Erythroblast (primary cell): ENCODE measurements at places on chromosomes 16 and 17.

- DNase-seq: no peak
These were observed 104.4 kb downstream of the SHISA9 start for GRCh38 chr16:13005721-13006247.

DNA sequence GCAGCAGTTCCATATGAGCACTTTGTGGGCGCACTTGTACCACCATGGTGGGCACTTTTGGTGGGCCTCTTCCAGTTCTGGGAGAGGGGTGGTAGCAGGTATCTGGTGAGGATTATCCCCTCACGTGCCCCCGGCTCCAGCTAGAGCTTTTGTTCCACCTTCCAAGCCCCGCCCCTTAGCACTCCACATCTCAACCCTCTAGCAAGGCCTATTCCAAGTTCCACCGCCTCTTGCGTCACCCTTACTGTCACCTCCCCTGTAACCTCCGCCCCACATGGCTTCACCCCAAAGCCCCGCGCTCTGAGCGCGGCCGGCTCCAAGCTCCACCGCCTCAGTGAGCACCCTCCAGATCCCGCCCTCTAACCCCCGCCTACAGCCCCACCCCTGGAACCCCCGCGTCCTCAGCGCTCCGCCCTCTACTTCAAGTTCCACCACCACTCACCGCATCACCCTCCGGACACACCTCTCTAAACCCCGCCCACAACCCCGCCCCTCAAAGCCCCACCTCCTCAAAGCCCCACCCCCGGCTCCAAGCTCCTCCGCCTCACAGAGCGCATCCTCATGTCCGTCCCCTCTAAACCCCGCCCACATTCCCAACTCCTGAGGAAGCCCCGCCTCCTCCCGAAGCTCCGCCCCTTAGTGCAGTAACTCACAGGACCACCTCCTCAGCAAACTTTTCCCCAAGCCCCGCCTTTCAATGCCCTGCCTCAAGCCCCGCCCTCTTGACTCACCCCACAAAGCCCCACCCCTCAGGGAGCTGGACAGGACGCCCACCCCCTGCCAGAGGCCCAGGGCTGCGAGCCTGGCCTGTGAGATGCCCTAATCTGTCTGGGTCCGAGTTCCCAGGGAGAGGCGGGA, 11.1 kb downstream of the SCN4A start:
- DNase-seq: peak; percentile 89

DNA sequence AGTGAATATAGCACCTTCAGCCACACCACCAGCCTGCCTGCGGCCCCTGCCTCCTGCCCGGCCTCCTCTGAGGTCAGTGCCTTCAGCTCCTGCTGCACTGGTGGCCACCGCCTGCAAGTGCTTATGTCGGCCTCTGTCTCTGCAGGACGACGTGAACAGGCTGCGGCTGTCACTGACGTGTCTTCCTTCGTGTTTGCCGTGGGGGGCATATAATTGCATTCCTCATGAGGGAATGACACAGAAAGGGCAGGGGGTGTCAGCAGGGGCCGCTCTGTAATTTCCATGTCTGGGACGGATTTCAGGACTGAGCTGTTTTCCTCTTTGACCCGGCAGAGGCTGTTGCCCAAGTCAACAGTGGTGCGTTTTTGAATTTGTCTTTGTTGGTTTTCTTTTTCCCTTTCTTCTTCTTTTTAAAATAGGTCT, 28.5 kb downstream of the CMIP start:
- DNase-seq: no peak

DNA sequence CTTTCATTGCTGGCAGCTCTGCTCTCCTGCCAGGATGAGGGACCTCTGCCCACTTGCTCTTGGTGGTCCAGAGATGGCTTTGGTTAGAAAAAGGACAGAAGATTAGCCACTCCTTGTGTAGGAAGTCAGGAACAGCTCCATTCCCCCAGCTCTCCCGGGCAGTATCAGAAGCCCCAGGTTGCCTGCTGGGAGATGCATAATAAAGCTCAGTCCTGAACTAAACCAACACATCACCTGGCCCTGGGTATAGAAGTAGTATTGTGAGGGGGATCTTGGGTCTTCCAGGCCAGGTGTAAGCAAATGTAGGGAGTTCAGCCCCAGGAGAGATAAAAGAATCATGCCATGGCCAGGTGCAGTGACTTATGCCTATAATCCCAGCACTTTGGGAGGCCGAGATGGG, 52.4 kb downstream of the NEUROD2 start:
- DNase-seq: no peak

GRCh38 chr16:23712976-23713375, at the start of gene ERN2:
TSS of gene ERN2 (minus strand) at chr16:23713222. CDS start at chr16:23713187, 35 bp downstream.
- DNase-seq: no peak

DNA sequence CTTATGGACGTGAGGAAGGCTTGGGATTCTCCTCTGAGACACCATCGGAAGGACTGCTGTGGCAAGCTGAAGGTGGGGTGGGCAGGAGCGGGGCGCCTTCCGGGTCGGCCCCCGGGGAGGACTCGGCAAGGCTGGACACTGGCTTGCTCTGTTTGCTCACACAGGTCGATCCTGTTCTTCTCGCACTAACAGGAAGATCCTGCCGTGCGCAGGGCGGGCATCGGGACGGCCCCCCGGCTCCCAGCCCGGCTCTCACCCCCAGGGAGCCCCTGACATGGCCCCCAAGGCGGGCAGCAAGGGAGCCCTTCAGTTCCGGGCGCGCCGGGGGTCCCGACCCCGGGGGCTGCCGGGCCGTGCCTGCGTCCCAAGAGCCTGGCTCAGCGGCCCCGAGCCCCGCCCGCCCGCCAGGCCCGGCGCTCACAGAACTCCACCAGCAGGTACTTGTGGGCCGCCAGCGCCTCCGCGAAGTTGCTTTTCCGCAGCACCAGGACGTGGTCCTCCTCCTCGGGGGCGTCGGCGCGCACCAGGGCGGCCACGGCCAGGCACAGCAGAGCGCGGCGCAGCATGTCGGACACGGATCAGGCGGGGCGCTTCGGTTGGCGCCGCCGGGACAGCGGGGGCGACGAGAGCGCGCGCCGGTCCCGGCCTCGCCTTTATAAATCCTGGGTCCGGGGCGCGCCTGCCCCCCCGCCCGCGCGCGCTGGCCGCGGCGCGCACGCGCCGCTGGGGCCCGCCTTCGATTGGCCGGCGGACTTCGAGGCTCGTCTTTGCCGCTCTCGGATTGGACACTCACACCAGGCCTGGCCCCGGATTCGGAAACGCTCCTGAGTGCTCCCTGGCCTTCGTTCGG, at the start of gene P4HB:
Gene P4HB, minus strand, starts transcription at position 630 of the 850 bp plus-strand sequence. Its CDS starts 64 bp downstream, at position 566.
- DNase-seq: no peak

- no peak for DNase-seq
These were observed 29.6 kb downstream of the OGFOD1 start for GRCh38 chr16:56480776-56481467.

DNA sequence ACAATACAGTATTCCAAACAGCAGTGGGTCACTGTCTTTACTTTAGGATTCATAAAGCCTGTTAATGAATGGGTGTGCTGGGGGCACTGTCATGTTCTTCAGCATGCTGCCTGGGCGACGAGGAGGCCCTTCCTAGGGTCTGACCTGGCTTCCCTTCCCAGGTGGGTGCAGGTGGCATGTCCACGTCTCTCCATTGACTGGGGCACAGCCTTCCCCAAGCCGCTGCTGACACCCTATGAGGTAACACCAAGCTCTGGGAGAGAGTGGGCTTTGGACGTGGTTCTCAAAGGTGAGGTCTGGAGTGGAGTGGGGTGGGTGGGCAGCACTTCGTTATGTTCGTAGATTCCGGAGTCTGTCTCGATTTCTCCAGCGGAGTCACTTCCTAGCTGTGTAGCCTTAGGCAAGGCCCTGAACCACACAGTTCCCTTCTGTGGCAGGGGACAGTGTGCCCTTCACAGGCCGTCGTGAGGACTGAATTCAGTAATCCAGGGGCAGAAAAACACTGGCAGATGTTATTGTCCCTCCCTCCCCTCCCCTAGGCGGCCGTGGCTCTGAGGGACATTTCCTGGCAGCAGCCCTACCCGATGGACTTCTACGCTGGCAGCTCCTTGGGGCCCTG, 771 bp upstream of the OVCA2 start:
- no peak for DNase-seq

- no peak for DNase-seq
These were observed 9.7 kb downstream of the CCDC57 start for GRCh38 chr17:82202981-82203380.

GRCh38 chr16:85615014-85615851, 2.1 kb downstream of the GSE1 start:
- peak; percentile 58 for DNase-seq

DNA sequence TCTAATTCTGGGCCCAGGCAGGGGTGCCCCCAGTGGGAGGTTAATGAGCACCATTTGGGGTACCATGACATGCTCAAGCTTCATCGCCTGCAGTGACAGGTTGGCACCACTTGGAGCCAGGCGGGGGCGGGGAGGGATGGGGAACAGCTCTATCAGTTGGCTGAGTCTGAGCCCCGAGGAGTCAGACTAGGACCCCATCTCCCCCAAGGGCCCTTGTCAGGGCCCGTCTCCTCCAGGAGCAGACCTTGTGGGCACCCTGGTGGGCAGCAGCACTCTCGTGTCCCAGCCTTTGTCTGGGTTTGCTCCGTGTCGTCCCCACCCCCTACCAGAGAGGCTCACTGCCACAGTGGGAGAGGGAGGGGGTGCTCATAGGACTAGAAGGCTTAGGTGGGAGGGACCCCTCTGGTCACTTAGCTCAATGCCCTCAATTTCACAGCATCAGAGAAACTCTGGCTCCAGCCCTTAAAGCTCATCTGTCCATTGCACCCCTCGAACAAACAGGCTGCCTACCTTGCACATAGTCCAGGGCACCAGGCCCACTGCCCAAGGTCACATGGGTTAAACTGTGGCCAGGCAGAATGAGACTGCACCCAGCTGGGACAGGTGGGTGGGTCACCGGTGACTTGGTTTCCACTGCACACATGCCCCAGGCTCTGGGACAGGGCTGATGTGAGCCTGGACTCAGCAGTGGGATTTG, 4.1 kb downstream of the PPP1R9B start:
- DNase-seq: no peak

- DNase-seq: no peak
These were observed 14.4 kb upstream of the BAHCC1 start for GRCh38 chr17:81380666-81381518.

DNA sequence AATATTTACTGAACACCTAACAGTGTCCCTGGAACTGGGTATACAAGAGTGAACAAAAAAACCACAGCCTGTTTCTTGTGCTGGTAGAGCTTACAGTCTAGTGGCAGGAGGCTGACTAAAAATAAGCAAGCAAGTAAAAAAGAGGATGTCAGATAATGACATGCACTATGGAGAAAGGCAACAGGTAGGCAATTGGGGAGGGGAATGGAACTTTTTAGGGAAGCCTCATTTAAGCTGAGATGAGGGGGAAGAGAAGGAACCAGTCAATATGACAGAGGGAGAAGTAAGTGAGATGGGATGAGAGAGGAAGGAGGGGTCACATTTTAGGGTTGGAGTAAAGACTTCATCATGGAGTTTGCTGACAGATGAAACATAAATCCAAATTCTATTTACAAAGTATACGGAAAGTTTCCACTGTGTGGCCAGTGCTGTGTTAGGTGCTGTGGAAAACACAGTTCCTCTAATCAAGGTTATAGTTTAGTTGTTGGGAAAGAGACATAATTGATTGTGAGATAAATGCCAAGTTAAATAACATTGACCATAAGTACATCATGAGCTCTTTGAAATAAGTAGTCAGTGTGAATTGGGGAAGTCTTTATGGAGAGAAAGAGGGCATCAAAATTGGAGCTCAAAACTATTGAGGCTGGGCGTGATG, 251.4 kb downstream of the FTO start:
- no peak for DNase-seq

DNA sequence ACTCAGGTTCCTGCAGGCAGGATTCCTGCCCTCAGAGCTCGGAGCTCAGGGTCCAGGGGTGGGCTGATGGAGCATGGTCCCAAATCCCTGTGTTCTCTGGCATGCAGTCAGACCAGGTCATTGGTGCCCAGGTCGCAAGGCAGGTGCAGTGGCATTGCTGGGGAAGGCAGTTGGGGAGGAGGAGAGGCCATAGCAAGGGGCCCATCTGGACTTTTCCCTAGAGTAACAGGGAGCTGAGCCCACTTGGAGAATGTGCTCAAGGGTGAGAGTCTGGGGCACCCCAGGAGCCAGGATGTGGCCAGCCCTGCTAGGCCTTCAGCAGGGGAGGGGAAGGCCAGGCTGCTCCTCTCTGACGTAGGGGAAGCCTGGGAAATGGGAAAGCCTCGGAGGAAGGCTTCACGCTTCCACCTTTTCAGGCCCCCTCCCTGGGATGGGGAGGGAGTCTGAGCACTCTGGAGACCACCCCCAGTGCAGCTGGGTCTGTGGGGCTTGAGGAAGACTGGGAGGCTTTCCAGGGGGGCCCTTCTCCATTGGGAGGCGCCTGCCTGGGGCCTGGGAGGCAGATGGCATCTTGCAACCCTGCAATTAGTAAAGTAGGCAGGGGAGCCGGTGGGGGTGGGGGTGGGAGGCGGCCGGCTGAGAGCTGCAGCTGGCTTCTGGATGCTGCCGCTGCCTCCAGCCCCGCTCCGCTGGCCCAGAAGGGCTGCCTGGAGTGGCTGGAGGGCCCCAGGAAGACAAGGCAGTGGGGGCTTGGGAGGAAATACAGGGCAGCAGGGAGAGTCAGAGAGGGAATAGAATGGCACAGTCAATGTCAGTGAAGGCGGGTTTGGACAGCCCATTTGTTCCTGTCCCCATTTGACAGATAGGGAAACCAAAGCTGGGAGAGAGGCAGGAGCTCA, 21.1 kb upstream of the DOK4 start:
- DNase-seq: no peak

DNA sequence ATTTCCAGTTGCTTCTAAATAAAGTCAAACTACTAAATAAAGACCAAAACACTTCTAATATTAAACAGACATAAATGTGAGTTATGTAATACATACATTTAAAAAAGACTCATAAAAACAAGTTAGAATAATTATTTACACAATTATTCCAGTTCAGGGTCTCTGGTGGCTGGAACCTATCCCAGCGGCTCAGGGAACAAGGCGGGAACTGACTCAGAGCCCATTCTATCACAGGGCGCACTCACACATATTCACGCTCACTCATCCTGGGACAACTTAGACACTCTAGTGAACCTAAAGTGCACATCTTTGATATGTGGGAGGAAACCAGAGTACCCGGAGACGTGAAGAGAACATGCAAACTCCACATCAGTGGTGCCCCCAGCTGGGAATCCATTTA, 25.0 kb downstream of the PLXDC1 start:
- DNase-seq: no peak

GRCh38 chr17:68033636-68034451, 1.7 kb upstream of the KPNA2 start:
- DNase-seq: no peak

DNA sequence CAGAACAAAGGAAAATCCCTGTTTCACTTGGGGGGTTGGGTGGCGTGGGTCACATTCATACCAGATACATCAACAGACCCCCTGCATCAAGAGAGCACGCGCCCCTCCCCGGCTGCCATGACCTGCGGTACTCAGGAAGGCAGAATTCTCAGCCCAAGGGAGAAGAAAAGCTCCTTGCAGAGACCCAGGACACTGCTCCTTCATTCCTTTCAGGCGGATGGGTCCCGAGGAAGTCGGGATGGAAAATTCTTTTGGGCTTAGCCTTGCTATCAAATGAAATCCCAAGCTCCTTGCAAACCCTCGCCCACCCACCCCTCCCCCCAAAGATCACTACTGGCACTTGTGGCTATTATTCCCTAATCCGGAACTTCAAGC, 40.6 kb downstream of the HIC1 start:
- DNase-seq: no peak

- DNase-seq: no peak
These were observed 817.5 kb downstream of the CDH11 start for GRCh38 chr16:64304396-64304795.

GRCh38 chr17:11944587-11944986, 52.7 kb downstream of the ZNF18 start:
- no peak for DNase-seq

- no peak for DNase-seq
These were observed 3.8 kb upstream of the EXOSC6 start for GRCh38 chr16:70255574-70255973.

GRCh38 chr17:81794509-81794908, 9.4 kb upstream of the GCGR start:
- DNase-seq: no peak
